ENCODE measurements at places on chromosomes 5 and 9.

DNA sequence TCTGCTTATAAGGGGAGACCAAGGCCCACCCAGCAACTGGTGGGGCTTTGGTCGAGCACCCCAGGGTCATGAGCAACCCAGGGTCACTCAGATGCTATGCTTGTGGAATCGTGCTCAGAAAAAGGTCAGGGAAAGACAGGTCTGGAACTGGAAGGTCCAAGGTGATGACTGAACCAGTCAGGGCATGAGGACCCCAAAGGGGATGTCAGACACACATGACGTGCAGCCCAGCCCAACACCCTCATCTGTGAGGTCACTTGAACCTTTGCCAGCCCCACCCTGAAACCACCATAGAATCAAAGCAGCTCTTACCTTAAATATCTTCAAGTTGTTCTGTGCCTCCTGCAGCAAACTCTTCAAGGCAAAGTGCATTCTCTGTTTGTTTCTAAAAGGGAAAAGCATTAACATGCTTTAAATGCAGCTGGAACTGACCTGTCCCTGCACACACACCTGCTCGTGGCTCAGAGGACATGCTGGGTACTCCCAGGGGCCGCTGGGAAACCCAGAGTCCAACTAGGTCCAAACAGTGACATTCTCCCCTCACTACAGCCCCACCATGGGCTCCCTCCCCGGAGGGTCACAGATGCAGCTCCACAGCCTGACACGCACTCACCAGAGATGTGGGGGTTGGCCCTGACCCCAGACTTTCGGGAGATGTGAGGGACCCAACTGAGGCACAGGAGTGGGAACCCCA, 29.4 kb downstream of the IPPK start:
- no peak for DNase-seq

DNA sequence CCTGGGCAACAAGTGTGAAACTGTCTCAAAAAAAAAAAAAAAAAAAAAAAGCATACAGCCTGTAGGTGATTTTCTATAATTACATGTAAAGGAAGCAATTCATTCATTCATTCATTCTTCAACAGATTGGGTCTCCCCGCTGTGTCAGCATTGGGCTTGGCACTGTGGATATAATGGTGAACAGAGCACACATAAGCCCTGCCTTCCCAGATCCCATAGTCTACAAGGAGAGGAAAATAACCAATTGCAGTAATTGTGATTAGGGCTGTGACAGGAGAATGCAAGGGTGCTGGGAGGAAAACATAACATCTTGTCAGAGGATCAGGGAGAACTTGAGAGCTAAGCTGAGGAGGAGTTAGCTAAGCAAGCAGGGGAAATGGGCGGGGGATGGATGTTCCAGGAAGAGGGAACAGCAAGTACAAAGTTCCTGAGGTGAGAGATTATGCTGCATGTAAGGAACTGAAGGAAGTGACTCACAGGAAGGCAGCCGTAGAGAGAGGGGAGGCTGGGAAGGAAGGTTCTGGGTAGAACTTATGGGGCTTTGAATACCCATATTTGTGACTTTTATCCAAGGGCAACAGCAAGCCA, 24.0 kb upstream of the KLF9 start:
- DNase-seq: no peak

- no peak for DNase-seq
Observed at GRCh38 chr5:66769839-66770617, 173.8 kb downstream of the MAST4 start.

GRCh38 chr5:36660397-36661049, 54.1 kb downstream of the SLC1A3 start:
- no peak for DNase-seq

- DNase-seq: no peak
Observed at GRCh38 chr5:116645627-116646026, 71.0 kb upstream of the SEMA6A start.

GRCh38 chr9:136695435-136695895, 8.2 kb upstream of the AGPAT2 start:
- no peak for DNase-seq

DNA sequence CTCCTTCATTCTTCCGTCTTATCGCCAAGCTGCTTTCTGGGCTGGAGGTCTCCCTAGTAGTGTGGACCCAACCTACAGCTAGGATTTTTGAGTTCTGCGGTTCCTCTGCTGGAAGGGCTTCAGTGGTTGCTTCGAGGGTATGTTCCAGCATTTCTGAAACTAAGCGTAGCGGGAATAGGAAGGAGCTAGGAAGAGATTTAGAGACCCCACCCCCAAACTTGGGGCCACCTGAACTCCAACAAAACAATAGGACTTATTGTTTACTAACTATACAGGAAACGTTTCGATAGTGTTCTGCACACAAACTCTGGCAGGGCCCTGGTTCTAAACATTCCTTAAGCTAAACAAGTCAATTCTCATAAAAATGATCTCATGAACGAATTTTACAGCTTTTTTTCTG, 346.7 kb downstream of the PLK2 start:
- no peak for DNase-seq

DNA sequence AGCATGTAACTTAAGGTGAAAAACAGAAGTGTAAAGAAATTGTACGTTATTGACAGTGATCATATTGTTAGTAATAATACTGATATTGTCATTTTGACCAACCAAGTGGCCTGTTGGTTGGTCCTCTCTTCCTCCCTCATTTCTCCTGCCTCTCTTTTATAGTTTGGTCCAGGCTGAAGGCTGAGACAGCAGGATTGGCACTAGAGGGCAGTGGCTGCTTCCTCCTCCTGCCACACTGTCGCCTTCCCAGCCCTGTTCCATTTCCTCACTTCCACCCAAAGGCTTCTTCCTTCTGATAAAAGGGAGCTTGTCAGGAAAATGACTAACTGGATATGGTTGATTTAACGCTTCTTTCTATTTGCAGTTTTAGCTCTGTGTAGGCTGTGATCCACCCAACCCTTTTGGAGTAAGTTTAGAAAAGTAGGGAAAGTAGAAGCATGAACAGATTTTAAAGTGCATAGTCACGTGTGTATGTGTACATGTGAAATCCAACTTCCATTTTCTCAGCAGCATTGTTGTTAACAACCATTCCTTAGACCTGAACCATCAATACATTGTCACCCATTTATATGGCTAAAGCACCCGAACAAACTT, 35.6 kb downstream of the PTCD2 start:
- no peak for DNase-seq

- no peak for DNase-seq
Observed at GRCh38 chr5:150138551-150139265, 16.9 kb downstream of the PDGFRB start.

GRCh38 chr5:81393430-81393782, 528 bp downstream of the ACOT12 start:
- no peak for DNase-seq

DNA sequence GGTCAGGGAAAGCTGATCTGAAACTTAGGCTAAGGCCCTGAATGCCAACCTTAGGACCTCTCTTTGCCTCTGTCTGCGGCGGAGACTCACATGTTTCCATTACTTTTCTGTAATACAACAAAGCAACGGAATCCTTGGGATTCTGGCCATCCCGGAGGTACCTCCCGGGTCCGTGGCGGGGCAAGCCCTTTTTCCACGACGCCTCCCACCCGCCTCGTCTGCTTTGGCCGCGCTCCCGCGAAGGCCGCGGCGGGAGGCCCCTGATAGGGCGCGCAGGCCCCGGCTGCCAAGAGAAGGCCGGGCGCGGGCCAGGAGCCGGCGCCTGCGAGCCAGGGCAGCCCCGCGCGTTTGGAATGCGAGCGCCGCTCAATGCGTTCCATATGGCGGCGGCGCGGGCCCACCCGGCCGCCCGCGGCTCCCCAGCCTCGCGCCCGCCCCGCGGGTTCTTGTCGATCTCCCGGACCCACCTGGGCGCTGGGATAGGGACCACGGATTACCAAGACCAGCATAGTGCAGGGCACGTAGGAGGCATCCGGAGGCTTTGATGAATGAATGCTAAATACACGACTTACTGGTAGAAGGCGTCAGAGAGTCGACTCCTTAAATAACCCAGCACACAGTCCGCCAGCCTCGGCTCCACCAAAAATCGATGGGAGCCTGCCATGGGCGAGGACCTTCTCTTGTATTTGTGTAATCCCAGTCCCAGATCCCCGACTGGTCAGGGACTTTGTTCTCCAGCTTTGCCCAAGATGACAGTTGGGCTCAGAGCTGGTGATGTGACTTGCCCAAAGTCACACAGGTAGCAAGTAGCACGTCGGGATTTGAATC, 17.5 kb upstream of the PHF19 start:
- no peak for DNase-seq

GRCh38 chr5:111167551-111167950, 56.6 kb upstream of the CAMK4 start:
- no peak for DNase-seq

- no peak for DNase-seq
Observed at GRCh38 chr5:119329666-119330065, 26.2 kb upstream of the TNFAIP8 start.

- no peak for DNase-seq
Observed at GRCh38 chr9:70492319-70492777, 77.9 kb upstream of the KLF9 start.

- DNase-seq: no peak
Observed at GRCh38 chr5:75048457-75048953, 3.9 kb downstream of the GCNT4 start.

DNA sequence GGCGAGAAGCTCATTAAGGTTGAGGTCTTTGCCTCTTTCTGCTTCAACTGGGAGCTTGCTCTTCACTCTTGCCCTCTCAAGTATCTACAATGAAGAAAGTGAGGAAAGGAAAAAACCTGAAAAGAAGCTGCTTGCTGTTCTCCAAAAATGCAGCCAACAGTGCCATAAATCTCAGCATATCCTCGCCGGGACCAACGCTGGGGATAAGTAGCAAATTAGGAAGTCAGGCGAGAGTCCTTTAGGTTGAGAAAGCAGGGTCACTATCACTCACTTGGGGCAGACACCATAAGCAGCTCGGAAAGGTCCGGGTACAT, 399 bp downstream of the NUP155 start:
- DNase-seq: no peak

- peak; percentile 59 for DNase-seq
Observed at GRCh38 chr5:140261403-140262171, 41.3 kb downstream of the PFDN1 start.

GRCh38 chr9:34396276-34397214, 19.8 kb upstream of the MYORG start:
- DNase-seq: no peak

DNA sequence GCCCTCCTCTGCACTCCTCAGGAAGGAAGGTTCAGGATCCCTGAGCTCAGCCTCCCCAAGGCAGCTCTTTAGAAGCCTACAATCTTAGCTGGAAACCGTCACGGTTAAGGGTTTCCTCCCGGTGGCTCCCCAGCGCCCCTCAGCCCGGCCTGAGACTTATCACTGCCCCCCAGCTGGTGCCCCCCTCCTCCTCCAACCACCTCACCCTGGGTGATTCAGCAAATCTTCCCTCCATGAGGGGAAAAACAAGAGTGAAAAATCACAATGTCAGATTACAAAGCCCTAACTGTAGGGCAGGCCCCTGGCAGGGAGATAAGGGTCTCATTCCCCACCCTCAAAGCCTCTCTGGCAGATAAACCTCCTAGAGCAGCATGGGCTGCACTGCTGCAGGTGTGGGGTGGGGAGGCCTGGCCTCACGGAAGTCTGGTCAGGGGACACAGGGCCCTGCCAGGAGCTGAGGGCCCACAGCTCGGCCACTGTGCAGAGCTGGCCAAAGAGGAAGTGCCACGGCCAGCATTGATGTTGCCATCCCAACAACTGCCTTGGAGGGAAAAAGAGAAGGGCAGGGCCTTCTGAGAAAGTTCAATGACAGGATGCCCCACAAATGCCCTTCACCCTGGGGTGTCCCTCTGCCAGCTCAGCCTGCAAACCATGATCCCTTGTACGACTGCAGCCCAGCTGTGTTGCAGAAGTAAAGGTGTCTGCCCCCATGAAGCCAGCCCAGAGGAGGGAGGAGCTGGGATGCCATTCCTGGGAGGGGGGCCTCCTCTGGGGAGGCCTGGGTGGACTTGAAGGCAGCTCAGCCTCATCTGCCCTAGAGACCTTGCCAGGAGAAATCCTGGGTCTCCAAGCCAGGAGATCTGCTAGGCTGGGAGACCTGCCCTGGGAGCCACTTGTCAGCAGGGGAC, 25.9 kb downstream of the GFI1B start:
- no peak for DNase-seq

- DNase-seq: no peak
Observed at GRCh38 chr5:109690242-109690974, 681 bp downstream of the MAN2A1 start.

DNA sequence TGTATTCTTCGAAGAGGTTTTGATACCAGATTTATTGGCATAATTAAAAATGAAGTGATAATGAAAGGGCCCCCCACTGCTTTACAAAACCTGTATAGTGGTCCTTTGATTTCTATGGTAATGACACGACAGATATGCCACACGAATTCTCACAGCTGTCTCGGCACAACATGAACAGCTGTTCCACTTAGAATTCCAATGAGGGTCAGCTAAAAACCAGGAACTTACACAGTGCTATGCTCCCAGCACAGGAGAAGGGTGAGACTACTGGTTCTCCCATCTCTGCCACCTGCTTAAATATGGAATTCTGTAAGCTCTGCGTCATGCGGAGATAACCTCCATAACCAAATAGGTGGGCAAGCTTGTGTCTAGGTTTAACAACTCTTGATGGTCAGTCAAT, 183.0 kb upstream of the EFNA5 start:
- no peak for DNase-seq

DNA sequence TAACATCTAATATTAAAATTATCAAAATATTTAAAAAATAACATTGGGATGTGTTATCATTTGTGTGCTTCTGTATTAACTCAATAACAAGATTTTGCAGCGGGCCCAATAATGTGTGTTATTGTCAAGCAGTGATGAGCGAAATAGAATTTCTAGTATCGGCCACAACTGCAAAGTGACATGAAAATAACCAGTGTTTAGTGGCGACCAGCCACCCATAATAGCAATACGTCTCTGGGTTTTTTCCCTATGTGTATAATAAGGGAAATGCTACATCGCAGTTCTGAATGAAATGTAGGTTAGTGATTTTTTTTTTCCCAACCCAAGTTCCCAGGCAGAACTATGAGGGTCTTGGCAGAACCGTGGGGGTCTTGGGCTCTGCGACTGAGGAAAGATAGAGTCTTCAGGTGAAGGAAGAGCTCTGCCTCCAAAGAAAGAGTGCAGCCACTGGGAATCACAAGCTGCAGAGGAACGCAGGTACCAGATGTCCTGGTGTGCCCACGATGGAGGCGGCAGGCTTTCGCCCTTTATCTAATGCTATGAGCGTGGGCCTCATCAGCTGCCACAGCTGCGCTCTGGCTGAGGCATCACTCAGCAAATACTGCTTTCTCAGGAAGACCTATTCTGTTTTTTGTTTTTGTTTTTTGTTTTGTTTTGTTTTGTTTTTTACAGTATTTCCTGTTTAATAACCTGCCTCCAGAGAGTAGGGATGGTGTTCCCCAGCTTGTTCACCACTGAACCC, 235.0 kb downstream of the ROR2 start:
- no peak for DNase-seq

- DNase-seq: no peak
Observed at GRCh38 chr5:135990528-135991255, 35.9 kb upstream of the LECT2 start.

- no peak for DNase-seq
Observed at GRCh38 chr5:170437621-170438375, 48.6 kb upstream of the KCNMB1 start.

GRCh38 chr5:76971511-76971910, 18.7 kb downstream of the CRHBP start:
- DNase-seq: no peak
